Liver (tissue), 10 donors: ENCODE measurements at places on chromosomes 5 and 9. TPM values are rescaled to one million over a fixed set of nuclear protein-coding genes. Genes with fewer than 3 reads are reported as not detected.

CDKN2B gene
- polyA plus RNA-seq = 0.32 TPM

NEUROG1 gene
- not detected for polyA plus RNA-seq

TAF11L5 gene
- polyA plus RNA-seq = not detected

GABRG2 gene
- polyA plus RNA-seq = not detected

TPD52L3 gene
- polyA plus RNA-seq = not detected

TBC1D13 gene
- 7.4 TPM for polyA plus RNA-seq

SLC6A19 gene
- 0.31 TPM for polyA plus RNA-seq

KIF12 gene
- polyA plus RNA-seq = 11.8 TPM

MOB3B gene
- 0.72 TPM for polyA plus RNA-seq

IFNA2 gene
- not detected for polyA plus RNA-seq

NDUFS6 gene
- 82.5 TPM for polyA plus RNA-seq
